ENCODE measurements at places on chromosomes 6 and 20.

DNA sequence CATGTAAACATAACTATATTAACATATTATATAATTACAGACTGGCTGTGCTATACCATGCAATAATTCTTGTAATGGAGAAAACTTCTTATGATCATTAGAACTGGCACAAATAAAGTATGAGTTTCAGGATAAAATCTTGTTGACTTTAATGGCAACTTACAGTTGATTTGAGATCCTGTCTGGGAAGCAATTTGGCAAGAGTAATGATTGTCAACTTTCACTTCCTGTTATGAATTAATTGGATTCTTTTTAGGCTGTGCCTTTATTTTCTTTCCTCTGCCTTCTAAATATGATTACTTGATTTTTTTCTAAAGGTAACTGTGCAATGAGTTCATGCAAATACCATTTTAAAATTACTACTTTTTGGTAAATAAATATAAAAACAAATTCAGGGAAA, 158.1 kb upstream of the B3GAT2 start:
- DNase-seq = no peak

- DNase-seq = no peak
Measured at GRCh38 chr6:132368916-132369481, 32.3 kb downstream of the MOXD1 start.

- DNase-seq = no peak
Measured at GRCh38 chr6:45841062-45841461, 174.6 kb downstream of the CLIC5 start.

DNA sequence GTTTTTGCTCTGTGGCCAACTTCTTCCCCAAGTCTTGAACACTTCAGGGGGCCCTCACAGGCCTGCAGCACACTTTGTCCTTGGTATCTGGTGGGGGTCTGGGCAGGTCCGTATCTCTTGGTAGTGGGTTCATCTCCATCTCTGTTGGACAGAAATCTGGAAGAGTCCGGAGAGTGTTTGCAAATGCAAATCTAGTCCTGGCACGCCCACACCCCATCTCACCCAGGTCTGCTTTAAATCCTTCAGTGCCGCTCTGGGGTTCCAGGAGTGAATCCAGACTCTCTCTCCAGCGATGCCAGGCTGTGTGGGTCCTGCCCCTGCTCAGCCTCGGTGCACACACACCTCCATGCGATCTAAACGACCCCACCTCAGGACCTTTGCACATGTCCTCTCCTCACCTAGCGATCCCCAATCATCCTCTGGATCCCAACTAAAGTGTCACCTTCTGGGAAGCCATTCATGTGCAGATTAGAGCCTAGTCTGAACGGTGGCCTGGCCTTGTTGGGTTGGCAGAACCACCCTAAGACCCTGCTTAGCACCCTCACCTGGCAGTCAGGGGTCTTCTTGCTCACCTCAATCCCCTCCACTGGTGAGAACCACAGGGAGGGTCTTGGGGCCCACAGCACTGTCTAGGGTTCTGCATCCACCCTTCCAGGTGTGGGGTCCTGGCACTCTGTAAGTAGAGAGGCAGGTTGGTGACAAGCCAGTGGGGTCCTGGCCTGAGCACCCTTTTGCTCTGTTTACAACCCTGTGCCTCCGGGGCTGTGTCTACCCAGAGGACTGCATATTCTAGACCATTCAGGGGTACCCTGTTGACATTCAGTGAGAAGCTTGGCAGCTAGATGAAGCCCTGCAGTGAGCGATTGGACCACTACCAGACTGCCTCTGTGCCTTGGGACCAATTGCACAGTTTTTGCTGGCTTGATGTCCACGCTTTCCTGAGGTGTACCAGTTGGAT, 100.8 kb downstream of the SYCP2 start:
- DNase-seq = no peak

- DNase-seq = no peak
Measured at GRCh38 chr6:138205437-138206094, 12.7 kb downstream of the PBOV1 start.

- no peak for DNase-seq
Measured at GRCh38 chr6:168450917-168451316, 9.9 kb downstream of the SMOC2 start.

DNA sequence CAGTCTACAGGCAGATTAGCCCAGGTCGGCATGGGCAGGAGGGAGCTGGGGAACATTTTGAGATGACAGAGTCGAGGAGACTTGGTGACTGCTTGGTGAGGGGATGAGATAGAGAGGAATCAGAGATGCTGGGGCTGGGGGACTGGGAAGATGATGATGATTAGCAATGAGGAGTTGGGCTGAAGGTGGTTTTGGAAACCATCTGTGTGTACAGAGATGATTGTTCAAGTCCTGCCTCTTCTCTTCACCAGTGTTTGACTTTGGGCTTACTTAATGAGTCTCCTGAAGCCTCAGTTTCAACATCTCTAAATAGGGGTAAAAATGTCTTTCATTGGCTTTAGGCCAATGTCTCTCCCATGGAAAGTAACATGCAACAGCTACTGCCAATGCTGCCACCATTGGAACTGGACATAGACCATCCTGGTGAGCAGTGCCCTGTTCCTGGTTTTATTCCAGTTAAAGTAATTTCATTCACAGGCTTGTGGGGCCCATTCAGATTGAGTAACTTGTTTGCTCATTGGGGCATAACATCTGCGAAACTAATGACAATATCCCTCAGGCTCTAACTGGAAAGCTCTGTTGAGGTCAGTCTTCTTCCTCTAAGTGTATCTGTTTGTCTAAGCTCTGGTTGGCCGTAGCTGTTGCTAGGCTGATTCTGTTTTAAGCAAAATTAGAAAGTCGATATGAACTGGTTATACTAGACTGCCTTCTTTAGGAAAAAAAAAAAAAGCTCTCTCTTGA, 99.1 kb downstream of the ARMC2 start:
- DNase-seq = no peak

DNA sequence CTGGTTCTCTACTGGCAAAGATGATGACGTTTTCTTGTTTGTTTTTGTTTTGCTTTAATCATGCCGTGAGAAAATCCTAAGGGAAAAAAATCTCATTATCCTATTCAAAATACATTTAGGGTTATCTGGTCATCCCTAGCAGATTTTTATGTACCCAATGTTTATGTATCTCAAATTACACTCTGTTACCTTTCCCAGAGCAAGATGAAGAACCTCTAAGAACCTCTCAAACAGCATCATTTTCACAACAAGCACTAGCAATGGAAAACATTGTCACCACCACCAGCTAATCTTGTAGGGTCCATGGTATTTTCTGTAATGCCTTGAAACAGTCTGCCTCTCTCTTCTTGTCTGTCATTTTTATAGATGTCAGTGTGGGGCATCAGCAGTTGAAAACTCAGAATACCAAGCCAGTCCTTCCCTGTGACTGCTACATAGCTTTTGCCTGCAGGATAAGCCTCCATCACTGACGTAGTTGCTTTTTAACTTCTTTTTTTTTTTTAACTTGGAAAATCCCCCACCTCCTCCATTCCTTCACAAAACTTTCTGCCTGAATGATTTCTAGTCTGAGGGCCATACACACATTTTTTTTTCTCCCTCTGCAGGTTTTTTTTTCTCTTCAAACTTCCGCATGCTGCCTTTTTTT, 2.4 kb upstream of the SNAP25 start:
- DNase-seq = no peak

DNA sequence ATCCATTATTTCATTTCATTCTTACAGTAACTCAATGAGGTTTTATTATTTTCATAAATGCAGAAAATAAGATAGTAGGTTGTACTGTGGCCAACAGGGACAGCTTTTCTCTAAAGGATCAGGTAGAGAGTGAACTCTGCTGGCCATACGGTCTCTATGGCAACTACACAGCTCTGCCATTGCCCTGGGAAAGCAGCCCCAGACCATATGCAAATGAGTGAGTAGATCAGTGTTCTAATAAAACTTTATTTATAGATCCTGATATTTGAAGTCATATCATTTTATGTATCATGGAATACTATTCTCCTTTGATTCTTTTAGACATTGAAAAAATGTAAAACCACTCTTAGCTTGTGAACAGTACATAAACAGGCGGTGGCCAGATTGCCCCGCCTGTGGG, 192.5 kb upstream of the RREB1 start:
- no peak for DNase-seq

- DNase-seq = no peak
Measured at GRCh38 chr6:106509420-106510089, 119.7 kb downstream of the RTN4IP1 start.

DNA sequence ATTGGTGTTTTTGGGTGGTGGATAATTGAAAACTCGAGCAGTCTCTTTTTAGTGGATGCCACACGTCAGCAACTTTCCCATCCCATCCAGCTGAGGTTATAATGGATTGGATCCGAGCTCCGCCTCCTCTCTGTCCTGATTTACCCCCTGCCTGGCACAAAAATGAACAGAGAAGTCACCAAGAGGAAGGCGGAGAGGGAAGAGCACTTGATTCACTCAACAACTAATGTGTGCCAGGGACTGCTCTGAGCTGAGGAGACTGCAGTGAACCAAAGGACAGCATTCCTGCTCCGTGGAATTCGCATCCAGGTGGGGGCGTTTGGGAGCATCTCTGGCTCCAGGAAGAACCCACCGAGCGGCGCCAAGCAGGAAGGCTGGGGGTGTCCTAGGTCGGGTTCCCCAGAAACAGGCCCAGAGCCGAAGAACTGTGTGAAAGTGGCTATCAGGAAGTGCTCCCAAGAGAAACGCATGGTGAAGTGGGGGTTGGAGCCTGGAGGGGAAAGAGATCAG, 95.8 kb upstream of the NAA20 start:
- DNase-seq = no peak

- no peak for DNase-seq
Measured at GRCh38 chr6:81984599-81984998, 232.1 kb upstream of the TENT5A start.

- no peak for DNase-seq
Measured at GRCh38 chr6:56147766-56148165, 99.6 kb downstream of the COL21A1 start.

DNA sequence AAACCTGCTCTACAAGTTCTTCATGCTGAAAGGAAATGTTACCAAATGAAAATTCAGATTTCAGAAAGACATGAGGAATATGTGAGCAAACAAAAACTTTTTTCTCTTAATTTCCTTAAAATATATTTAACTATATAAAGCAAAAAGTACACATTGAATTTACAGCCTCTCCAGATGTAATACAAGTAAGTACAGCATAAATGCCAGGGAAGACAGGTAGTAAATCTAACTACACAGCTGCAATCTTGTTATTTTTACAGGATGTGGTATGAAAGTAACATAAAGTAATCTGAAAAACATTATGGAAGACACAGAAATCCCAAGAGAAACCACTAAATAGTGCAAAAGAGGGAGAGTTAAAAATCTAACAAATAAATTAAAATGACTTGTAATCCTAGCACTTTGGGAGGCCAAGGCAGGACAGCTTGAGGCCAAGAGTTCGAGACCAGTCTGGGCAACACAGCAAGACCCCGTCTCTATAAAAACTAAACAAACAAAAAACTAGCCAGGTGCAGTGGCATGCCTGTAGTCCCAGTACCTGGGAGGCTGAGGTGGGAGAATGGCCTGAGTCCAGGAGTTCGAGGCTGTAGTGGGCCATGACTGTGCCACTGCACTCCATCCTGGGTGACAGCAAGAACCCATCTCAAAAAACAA, 50.7 kb downstream of the FAM8A1 start:
- no peak for DNase-seq
